Gastroesophageal sphincter (tissue), 4 donors: ENCODE measurements at places on chromosomes 7 and 10. TPM values are rescaled to one million over a fixed set of nuclear protein-coding genes. Genes with fewer than 3 reads are reported as not detected.

Gene ELAPOR2
- total RNA-seq, result 19.5 TPM

GRCh38 chr7:8125680-8126444 is 136.1 kb downstream of the ICA1 start:
- ATAC-seq, result peak; percentile 23

DNA sequence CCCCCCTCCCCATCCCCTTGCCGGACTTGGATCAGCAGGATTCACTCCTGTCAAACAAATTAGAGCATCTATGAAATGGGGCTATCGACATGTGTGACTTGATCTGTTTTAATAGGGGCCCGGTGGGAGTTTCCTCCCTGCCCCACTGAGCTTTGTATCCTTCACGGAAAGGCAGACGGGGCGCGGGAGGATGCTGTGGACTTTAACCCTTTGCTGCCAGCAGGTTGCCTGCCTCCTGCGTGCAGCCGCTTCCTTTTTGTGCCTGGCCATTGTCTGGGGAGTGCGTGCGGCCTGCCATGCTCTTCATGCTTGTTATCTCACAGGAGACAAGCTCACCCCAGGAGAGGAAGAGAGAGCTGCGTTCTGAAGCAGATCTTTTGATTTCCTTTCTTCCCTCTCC is 512.8 kb upstream of the GALNT17 start:
- no peak for ATAC-seq

DNA sequence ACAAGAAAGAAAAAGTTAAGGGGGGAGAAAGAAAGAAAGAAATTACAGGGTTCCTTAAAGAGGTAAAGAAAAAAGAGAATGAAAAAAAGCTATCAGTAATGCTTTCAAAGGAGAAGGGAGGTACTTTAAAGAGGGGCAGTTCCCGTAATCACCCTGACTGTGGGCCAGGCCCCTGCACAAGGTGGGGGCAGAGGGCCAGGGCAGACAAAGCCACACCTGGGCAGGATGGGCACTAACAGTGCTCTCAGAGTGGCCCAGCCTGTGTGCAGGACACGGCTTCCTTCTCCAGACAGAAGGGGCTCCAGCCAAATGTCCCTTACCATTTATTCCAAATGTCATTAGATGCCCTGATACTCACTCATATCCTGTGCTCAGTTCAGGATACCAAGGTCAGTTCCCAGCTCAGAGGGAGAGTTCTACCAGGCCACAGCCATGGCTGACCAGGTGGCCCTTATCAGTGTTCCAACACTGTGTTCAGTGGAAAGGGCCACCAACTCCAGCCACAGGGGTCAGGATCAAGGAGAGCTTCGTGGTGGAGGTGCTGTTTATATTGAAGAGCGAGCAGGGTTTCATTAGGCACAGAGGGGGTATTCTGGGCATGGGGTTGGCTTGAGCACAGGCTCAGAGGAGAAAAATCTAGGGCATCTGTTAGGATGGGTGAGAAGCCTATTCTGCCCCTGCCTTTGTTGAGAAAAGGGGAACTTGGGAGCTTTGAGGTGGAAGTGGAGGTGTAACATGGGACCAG is 29.9 kb downstream of the DPCD start:
- ATAC-seq, result no peak

DNA sequence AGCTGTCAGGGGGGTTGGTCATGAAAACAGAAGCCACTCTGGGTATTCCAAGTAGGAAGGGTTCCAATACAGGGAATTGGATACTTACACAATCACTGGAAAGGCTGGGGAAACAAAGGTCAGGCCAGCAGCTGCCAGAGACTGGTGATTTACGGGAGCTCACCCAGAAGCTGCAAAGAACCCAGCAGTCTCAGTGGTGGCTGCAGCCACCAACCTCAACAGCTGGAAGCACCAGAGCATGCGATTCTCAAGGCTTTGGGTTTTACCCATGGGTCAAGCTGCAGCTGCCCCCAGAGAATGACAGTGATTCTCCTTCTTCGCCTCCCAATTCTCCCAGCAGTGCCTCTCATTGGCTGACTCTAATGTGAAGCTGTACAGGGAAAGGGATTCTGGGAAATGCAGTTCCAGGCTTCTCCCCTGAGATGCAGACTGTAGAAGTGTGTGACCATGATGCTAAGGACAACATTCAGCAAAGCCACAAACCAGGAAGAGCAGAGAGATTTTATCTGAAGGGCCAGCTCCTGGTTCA is 107.2 kb upstream of the TCF7L2 start:
- ATAC-seq, result no peak

DNA sequence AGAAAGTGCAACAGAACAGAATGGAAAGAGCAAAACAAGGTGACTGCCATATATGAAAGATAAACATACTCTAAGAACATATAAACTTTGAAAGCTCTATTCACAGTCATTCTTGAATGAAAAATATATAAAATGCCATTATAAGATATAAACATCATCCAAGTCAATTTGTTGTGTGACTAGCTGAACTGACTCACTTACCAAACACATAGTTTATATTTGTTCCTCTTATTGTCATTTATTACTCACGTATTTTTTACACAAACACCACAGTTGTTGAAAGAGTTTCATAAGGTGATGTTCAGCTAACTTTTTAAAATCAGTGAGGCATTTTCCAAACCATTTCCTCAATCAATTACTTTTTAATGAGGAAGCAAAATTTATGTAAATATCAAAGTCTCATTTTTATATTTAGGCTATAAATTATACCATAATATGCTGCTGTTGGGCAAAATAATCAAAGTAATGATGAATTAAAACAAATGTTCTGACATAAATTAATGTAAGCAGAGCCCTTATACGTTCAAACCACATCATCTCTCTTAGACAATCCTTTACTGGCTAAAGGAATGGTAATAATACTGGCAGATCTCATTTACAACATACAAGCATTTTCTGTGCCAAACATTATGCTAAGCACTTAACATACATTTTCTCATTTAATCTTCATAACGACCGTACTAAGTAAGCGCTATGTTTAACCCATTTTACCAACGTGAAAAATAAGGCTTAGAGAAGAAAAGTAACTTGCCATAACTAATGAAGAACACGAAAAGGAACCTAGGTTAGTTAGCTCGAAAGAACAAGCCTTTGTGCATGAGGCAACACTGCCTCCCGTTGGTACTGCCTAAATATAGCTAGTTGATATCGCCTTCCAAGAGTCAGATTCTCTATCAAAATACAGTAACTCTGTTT is 7.3 kb downstream of the LRRN3 start:
- no peak for ATAC-seq
